ENCODE measurements at places on chromosomes 3 and 15.

GRCh38 chr3:10398341-10398740, 77.4 kb upstream of the SEC13 start:
- no peak for DNase-seq

- no peak for DNase-seq
Measured at GRCh38 chr3:161796780-161797179, 300.2 kb downstream of the OTOL1 start.

GRCh38 chr3:46662771-46663551, 30.5 kb downstream of the ALS2CL start:
- DNase-seq, result no peak

DNA sequence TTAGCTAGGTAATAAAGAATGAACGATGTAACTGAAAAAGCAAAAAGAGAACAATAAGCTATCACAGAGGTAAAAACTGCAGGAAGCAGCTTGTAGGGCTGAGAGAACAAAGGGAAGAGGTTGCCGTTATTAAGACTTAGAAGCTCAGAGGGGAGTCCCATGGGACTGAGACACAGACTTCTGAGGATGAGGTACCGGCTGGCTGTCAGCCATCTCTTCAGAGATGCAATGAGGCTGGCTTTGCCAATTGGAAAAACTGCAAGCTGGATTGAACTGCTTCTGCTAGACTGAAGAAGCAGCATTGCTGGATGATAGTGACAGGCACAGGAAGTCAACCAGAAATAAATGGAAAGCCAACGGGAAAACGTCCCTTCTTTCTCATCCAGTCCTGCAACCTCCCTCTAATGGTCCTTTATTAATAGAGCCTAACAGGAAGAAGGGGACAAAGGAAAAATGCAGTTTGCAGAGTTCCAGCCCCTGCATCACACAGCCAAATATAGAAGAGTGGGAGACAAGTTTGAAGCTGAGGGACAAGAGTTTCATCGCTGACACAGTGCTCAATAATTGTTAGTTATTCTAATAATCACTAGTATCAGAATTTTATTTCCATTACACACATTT, 21.1 kb upstream of the KLHL6 start:
- peak; percentile 39 for DNase-seq

GRCh38 chr3:60877188-60877587, 374.1 kb downstream of the FHIT start:
- no peak for DNase-seq

GRCh38 chr3:23421811-23422516, 218.8 kb downstream of the UBE2E2 start:
- DNase-seq, result no peak

DNA sequence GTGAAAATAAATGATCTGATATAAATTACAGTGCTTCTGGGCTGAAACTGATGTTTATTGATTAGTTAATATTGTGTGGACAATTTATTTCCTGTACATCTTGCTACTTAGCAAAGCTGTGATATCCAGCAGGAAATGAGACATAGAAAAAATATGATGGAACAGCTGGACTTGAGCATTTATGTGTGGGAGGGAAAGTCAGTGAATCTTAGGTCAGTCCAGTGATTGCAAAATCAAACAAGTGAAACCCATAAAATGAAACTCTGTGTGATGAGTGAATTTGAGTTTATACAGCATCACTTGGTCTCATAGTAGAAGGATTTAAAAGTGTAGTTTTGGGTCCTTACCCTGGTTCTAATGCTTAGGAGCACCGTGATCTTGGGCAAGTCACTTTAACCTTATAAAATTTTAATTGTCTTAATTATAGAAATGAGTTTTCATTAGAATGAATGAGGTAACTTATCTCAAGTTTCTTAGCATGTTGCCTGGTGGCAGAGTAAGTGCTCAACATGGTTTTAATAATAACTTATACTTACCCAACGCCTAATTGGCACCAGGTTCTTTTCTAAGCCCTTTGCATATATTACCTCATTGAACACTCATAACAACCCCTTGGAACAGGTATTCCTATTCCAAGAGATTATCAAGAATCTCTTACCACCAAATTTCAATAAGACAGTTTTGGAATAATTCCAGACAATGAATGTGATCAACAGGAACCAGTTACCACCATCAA, 194.6 kb downstream of the ADAMTSL3 start:
- no peak for DNase-seq

DNA sequence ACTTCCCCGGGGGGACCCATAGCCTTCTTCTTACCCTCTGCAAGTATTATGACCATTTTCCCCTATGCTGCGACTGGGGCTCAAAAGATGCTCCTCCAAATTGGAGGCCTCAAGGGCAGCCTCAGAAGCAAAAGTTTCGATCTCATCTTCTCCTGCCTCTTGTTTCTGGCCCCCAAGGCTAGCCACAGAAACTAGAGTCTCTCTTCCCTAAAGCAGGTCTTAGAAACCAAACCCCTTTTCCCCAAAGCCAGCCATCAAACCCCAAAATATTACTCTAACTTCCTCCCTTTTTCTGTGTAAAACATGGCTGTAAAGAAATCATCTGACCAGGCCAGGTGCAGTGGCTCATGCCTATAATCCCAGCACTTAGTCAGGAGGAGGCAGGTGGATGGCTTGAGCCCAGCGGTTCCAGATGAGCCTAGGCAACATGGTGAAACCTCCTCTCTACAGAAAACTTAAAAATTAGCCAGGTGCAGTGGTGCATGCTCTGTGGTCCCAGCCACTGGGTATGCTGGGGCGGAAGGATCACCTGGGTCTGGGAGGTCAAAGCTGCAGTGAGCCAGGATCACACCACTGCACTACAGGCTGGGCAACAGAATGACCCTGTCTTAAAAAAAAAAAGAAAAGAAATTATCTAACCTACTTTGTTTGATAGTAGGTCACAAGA, 36.7 kb upstream of the MFGE8 start:
- no peak for DNase-seq

- DNase-seq, result no peak
Measured at GRCh38 chr3:126968391-126969390, 14.2 kb upstream of the PLXNA1 start.

GRCh38 chr3:39126532-39127071, 19.1 kb downstream of the TTC21A start:
- no peak for DNase-seq

Measured in D721Med (cell line).